Fibroblast of gingiva (primary cell): ENCODE measurements at places on chromosomes 16 and 17.
A peak's percentile ranks its signal among the peaks of the same experiment; 100 is the strongest.

DNA sequence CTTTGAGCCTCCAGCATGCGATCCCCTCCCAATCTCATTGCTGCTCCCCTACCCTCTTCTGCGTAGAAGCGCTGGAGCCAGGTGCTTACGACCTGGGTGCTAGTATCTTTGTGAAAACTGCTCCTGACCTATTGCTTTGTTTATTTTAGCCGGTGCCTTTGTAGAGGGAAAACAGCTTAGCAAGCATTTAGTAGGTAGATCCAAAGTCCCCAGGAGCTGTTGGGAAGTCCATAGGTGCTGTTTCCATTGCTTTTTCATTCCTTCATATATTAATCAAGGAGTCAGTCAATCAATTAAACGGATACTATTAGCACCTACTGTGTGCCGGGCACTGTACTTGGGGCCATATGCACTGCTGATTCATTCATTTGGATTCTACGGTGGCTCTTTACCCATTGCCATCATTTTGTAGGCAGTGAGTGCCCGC lies 497.6 kb downstream of the WWOX start:
- no peak for DNase-seq

GRCh38 chr16:86953631-86954391 lies 363.4 kb downstream of the C16orf95 start:
- no peak for DNase-seq

DNA sequence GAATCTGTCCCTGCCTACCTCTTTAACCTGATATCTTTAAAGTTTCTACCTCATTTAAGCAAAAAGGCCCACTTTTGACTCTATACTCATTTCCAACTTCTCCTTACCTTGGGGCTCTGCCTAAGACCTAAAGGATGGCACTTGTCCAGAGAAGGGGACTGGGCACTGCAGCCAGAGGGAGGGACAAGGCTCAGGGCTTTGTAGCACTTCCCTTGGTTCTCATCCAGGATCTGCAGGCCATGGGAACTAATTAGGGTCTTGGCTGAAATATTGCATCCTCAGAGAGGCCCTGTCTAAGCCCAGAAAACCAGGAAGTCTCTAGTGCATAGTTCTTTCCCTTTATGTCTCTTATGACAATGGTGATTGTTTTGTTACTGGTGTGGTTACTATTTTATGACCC lies 37.3 kb downstream of the IRX5 start:
- no peak for DNase-seq

DNA sequence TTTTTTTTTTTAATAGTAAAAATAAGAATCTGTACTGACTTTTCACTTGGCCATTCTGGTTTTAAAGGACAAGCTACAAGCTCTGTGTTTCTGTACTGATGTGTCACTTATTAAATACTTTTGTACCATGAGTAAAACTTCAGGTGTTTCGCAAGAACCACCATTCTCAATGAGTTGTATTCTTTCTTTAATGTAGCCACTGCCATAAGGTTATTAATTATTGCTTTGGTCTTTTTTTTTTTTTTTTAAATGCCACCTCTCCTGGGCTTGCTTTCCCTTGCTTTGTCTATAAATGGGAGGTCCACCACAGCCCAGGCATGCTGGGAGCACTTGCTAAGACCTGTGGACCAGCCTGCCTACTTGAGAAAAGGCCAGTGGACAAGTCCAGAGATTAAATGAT lies 8.4 kb downstream of the ARL2BP start:
- no peak for DNase-seq

DNA sequence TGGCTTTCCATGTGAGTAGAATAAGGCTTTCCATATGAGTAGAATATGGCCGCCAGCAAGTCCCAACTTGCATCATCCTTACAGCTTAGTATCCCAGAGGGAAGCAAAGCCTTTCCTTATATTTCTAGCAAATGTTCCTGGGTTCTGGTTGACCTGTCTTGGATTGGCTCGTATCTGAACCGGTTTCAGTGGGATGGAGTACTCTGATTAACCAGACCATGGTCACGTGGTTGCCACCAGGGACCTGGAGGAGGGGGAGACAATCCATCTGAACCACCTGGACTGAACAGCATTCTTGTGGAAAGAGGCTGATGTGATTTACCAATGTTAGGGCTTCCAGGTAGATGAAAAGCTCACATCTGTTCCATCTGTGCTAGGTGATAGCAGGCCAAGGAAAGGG lies 89.0 kb downstream of the SHISA6 start:
- DNase-seq: no peak

DNA sequence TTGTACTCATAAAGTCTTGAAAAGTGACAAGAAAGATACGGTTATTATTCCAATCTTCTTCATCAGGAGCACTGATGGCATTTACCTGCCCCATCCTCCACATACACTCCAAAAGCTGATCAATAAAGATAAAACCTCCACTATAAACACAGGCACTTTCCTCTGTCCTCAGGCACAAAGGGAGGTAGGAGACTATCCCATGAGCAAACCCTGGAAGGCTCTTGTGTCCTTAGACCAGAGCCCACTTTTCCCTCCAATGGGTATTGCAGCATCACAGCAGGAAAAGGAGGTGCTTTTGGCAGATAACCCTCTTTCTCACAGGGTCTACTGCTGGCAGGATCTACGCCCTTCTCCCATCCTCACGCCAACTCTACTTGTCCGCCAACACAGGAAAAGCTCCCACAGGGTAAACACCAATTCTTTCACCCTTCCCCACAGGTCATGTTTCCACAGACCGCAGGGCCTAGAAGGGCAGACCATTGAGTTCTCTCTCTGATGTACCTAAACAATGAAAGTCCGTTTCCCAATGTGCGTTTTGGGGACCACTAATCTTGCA lies 28.7 kb downstream of the NXPH3 start:
- DNase-seq: no peak

GRCh38 chr16:77033516-77033915 lies 157.5 kb upstream of the MON1B start:
- DNase-seq: no peak

- peak; percentile 73 for DNase-seq
Measured at GRCh38 chr16:1019231-1020090, 37.9 kb downstream of the SOX8 start.

GRCh38 chr17:34321964-34322363 lies 2.7 kb downstream of the CCL8 start:
- no peak for DNase-seq

GRCh38 chr16:4862639-4863038 lies 15.4 kb downstream of the UBN1 start:
- DNase-seq: peak; percentile 24

DNA sequence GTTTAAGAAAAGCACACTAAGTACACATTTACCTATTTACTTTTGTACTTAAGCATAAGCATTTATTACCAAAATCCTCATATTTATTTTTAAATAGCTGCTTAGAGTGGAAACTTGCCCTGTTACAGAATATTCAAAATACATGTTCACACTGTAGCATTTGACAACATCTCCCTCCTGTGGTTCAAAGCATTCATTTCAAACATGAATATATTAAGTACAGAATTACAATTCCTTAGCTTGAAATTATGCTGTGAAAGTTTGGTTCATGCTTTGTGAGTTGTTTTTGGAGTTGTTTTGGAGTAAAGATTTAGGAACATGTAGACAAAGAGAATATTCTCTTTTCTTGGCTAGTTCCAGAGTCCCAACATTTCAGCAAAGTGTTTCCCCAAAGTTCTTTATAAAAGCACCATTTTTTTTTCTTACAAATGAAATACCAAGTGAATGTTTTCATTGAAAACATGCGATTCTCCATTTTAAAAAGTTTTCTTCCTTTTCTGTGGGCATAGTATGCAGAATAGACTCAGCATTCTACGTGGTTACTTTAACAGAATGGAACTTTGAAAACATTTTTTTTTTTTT lies 33.2 kb downstream of the TUBD1 start:
- DNase-seq: peak; percentile 66

DNA sequence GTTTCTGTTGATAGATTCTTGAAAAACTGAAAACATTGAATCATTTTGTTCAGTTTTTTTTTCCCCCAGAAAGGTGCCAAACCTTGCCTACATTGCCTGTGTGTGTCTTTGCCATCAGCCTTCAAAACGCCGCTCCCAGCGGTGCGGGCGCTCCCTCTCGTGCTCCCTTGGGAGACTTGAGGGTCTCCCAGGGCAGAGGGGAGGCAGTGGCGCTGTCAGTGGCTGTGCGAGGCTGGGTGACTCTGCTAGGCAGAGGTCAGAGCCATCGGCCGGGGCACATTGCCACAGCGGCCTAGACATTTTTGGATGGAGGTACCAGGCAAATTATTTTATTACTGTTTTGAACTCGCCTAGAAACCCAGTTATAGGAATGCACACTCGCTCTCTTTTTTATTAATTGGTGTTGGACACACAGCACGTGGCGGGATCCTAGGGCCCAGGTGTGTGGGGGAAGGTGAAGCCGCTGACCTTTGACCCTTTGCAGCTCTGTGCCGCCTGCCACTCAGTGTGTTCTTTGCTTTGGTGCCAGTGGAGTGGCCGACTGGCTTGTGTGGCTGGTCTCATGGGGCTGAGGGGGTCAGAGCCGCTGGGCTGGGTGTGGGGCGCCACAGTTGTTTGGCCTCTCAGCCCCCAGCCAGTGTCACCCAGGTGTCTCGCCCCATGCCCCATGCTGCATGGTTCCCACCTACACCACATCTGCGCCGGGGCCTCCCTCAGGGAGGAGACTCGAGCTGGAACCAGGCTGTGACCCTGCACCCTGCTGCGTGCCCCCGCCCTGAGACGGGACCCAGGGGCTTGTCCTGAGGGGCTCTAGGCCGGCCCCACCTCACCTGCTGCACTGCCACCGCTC lies 115.7 kb downstream of the BANP start:
- no peak for DNase-seq

DNA sequence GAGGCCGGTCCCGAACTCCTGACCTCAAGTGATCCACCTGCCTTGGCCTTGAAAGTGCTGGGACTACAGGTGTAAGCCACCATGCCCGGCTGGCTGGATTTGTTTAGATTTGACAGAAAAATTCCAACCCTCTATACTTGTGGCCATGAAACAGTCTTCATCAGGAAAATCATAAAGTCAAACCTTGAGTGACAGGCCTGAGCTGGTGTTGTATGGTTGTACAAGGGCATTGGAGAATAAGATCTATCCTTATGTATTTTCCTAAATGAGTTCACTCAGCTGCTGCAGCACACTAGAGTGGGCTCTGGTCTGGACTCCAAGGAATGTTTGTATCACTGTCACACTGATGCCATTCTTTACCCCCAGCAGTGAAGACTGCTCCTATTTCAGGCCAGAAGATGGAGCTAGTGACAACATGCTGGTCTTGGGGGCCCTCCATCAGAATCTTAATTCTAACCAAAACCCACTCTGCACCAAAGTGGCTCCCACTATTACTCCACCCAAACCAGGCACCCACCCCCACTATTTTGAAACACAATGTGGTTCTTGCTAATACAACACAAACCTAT lies 27.4 kb downstream of the SNX11 start:
- DNase-seq: no peak

GRCh38 chr17:77433385-77434135 lies 292.8 kb downstream of the SEC14L1 start:
- peak; percentile 65 for DNase-seq

- DNase-seq: peak; percentile 58
Measured at GRCh38 chr16:11374255-11374654, 29.0 kb downstream of the RMI2 start.

DNA sequence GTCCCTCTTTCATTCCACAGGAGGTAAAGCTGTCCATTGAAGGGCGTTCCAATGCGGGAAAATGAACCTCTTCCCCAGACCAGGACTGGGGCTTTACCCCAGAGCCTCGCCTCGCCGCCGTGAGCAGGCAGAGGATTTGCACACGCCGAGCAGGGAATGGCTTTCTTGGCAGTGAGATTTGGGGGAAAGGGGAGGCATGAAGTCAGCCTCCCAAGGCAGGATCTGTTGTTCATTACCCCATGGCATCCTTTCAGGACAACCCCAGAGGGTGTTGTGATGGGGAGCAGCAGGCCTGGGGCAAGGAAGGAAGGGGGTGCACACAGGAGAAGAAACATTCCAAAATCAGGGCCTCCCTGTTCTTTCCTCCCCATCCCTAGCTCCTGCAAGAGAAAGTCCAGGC lies 6.0 kb downstream of the ATXN1L start:
- DNase-seq: peak; percentile 19

- DNase-seq: peak; percentile 58
Measured at GRCh38 chr17:74454197-74455024, 12.0 kb upstream of the CD300A start.

- no peak for DNase-seq
Measured at GRCh38 chr17:63931981-63932561, at the start of gene CD79B. CD79B (minus strand) TSS chr17:63932331; CDS start chr17:63932261, 70 bp downstream.

DNA sequence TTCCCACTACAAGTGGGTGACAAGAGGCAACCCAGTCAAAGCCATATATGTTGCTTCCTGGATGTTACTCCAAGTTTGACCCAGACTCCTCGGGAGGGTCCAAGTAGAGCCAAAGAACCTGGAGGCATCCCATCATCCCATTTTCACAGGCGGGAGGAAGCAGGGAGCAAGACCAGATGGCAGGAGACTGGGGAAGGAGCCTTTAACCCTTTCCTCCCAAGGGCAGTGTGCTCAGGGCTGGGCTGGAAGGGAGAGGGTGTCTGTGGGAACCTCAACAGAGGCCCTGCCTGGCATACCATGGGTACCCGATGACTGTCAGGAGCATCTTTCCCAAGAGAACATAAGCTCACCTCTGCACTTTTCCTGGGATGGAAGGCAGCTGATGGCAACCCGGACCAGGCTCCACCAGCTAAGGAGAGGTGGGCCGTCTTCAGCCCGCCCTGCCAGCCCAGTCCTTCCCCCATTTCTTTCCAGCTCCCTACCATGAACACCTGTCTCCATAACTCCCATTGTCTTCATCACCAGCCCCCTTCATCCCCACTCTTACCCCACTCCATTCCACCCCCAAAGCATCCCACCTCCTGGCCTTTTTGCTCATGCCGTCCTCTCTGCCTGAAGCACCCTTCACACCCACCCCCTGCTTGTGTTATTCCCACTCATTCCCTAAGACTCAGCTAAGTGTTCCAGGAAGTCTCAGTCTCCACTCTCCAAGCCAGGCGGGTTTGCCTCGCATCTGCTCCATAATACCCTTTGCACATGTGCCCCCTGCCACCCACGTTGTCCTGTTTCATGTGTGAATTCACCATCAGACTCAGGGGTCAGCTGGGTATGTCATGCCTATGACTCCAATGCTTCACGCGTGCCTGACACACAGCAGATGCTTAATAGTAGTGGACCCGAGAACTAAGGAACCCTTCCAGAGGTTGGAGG lies 5.9 kb upstream of the SLC16A5 start:
- DNase-seq: no peak

DNA sequence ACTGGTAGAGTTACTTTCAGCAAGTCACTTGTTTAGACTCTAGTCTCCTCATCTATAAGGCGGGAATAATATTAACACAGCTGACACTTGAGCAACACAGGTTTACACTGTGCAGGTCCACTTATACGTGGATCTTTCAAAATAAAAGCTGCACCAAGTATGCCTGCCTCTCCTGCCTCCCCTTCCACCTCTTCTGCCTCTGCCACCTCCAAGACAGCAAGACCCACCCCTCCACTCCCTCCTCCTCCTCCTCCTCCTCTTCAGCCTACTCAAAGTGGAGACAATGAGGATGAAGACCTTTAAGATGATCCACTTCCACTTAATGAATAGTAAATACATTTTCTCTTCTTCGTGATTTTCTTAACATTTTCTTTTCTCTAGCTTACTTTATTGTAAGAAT lies 285.6 kb downstream of the FTO start:
- DNase-seq: no peak
